ENCODE measurements at places on chromosomes 6 and 20.

GRCh38 chr6:3453413-3454272, 3.2 kb downstream of the SLC22A23 start:
- no peak for DNase-seq

DNA sequence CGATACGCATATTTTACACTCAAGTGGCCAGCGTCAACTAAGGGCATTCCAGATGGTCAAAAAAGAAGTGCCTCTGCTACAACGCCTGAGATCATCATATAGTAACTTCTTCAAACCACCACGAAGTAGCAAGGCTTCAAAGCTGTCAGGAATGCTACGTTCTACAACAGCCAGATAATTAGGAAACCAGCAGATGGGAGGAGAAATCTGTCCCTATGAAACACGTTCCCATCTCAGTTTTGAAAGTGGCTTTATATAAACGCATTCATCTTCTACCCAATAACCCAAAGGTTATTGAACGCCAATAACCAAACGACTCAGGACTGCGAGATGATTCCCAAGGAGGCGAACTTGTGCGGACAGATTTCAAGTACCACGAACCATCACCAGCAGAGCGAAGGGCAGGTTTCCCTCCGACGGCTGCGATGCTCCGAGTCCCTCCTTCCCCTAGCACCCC, 1.2 kb downstream of the ABHD12 start:
- no peak for DNase-seq

DNA sequence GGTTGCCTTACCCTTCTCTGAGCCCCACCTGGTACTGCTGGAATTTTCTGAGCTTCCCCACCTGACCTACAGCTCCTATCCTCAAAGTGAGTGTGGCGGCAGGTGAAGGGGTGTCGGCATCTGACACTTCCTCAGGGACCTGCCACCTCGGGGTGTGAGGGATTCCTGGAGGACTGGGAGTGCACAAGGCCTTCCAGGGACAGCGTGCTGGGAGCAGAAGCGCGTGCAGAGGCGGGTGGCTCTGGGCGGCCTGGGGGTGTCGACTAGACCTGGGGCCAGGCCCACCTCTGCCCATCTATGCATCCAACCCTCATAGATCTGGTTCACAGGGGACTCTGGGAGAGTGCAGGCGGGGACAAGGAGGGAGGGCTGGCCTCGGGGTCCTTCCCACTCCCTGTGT, 7.8 kb downstream of the DLGAP4 start:
- no peak for DNase-seq

DNA sequence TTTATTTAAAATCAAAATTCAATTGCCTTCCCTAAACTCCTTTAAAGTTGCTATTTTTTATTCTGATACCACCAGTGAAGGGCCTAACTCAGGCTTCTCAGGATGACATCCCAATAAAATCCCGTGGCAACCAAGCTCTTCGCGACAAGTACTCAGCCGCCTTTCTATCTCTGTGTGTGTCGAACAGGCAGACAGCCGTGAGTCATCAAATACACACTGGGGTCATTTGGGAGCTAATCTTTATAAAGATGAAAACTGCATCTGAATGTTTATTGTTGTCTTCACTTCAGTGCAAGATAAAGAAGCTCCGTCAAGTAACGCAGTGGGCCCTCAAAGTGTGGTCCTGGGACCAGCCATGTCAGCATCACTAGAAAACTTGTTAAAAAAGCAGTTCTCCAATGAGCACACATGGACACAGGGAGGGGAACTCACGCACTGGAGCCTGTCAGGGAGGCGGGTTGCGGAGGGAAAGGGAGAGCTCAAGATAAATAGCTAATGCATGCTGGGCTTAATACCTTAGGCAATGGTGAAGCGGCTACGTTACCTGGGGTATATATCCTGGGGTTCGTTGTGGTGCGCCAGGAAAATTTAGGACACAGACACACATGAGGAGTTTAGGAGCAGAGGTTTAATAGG, 119.3 kb downstream of the RNF144B start:
- no peak for DNase-seq

- DNase-seq, result no peak
Observed at GRCh38 chr6:15016813-15017212, 229.1 kb upstream of the JARID2 start.

GRCh38 chr6:52407467-52407866, 12.7 kb upstream of the EFHC1 start:
- no peak for DNase-seq

- DNase-seq, result no peak
Observed at GRCh38 chr20:33025318-33025876, 6.1 kb upstream of the BPIFB6 start.

GRCh38 chr6:148915810-148916209, 169.0 kb downstream of the UST start:
- no peak for DNase-seq

DNA sequence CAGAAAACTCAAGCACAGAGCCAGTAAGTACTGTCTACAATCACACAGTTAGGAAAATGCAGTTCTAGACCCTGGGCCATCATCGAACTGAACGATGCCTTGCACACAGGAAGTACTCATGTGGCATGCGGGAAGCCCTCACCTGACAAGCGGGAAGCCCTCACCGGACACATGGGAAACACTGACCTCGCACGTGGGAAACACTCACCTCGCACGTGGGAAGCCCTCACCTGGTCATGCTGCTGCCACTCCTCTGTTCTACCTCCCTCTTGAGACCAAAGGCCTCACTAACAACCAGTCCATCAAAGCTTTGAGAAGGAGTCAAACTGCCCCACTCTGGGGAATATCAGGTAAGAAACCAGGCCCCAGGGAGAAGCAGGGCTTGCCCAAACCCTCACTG, 105.6 kb upstream of the PTPRT start:
- no peak for DNase-seq

DNA sequence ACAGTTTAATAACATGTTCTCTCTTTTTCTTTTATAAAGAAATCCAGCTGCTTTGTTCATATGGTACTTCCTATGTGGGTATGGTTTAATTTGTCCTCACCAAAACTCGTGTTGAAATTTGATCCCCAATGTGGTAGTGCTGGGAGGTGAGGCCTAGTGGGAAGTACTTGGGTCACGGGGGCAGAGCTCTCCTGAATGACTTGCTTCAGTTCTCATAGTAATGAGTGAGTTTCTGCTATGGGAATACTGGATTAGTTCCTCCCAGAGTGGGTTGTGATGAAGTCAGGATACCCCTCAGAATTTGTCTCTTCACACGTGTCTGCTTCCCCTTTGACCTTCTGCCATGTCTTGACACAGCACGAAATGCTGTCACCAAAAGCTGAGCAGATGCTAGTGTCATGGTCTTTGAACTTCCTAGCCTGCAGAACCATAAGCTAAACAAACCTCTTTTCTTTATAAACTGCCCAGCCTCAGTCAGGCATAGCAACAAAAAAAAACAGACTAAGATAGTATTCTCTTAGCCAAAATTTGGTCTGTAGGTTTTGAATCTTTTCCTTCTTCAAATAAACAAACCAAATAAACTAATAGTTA, 87.8 kb upstream of the HS3ST5 start:
- no peak for DNase-seq

GRCh38 chr6:168686831-168687730, 246.1 kb downstream of the SMOC2 start:
- no peak for DNase-seq

DNA sequence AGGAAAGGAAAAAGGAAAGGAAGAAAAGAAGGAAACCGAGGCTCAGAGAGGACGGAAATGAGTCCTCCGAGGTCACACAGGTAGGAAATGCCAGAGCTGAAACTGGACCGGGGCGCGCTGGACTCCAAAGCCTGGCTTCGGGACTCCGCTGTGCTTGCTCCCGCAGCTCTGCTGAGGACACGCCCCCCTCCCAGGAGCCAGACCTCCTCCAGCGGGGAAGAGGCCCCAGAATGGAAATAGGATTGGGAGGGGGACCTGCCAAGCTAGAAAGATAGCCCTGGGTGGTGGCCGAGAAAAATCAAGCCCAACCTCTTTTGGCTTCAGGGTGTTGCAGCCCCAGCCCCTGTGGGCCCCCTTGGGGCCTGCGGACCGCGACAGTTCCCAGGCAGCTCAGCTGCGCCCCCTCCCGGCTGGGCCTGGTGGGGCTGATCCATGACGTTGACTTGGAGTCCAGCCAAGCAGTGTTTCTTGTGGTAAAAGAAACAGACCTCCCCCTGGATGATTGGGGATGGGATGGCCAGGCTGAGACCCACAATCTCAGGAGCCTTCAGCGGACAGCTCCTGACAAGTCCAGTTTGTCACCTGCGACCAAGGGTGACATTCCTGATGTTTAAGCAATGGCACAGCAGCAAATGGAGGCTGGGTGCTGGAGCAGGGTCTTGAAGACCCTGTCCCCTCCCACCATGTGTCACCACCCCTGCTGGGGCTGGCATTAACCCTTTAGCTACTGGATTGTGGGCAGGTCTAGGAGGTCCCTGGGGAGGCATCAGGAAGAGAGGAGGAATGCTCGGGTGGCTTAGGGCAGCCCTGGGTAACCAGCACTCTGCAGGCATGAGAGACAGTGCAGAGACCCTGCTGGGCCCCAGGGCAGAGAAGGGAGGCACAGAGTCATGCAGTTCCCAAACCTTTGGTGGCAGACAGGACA, 55.4 kb downstream of the RIPOR3 start:
- DNase-seq, result no peak

GRCh38 chr20:16368645-16369292, 204.5 kb downstream of the KIF16B start:
- no peak for DNase-seq

- no peak for DNase-seq
Observed at GRCh38 chr6:1130709-1131108, 181.2 kb upstream of the FOXQ1 start.

DNA sequence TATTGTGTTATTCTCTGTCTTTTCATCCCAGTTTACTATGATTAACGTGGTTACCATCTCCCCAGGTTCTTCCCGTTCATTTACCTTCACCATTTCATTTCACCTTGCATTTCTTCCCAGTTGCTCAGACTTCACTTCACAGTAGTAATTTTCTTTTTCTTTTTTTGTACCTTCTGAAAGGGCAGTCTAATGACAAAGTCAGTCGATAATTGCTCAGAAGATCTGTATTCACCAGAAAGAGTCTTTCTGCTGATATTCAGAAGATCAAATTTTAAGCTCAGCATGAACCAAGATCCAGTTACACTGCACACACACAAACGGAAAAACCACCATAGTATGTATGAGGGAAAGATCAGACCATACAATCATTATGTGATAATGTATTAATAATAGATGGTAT, 265.5 kb downstream of the ADGB start:
- DNase-seq, result no peak

DNA sequence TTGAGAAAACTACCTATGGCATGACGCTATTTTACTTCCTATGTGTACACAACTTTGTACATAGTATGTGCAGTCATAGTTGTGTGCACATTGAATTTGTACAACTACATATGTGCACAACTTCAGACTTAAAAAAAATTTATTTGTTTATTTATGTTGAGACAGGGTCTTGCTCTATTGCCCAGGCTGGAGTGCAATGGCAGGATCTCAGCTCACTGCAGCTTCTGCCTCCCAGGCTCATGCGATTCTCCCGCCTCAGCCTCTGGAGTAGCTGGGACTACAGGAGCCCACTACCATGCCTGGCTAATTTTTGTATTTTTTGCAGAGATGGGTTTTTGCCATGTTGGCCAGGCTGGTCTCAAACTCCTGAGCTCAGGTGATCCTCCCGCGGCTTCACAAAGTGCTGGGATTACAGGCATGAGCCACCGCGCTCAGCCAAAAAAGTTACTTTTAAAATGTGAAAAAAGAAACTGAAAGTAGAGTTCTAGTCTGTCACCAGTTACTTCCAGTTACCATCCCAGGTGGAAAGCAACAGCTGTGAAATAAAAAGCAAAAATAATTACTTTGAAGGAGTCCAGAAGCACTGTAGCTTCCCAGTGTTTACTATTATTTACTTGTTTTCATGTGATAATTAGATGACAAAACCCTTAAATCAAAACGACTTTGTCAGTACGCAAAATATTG, 1.7 kb upstream of the ZKSCAN8 start:
- no peak for DNase-seq

GRCh38 chr6:133240511-133241085, 559 bp upstream of the EYA4 start:
- DNase-seq, result no peak

GRCh38 chr20:23267909-23268308, 82.7 kb upstream of the NXT1 start:
- no peak for DNase-seq

Data from activated naive CD4-positive, alpha-beta T cell (primary cell).